ENCODE measurements at places on chromosomes 4 and X.

DNA sequence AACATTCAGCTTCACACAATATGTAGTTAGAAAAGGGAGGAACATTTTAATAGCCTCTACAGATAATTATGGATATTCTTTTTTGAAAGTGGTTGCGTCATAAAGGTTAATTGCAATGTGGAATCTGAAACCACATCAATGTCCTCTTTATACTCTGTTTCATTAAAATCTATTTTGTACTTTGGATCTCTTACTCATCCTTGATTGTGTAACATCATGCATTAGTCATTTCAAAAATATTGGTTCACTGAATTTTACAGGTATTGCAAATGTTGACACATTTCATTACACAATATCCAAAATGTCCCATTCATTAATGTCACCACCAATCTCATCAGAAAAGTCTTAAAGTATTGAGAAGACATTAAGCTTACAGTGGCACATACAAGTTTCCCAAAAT lies 62.7 kb upstream of the USP9X start:
- DNase-seq = no peak

- DNase-seq = no peak
Observed at GRCh38 chr4:60617731-60618130, 582.4 kb upstream of the ADGRL3 start.

GRCh38 chr4:113146876-113147358 lies 97.5 kb downstream of the ANK2 start:
- no peak for DNase-seq

DNA sequence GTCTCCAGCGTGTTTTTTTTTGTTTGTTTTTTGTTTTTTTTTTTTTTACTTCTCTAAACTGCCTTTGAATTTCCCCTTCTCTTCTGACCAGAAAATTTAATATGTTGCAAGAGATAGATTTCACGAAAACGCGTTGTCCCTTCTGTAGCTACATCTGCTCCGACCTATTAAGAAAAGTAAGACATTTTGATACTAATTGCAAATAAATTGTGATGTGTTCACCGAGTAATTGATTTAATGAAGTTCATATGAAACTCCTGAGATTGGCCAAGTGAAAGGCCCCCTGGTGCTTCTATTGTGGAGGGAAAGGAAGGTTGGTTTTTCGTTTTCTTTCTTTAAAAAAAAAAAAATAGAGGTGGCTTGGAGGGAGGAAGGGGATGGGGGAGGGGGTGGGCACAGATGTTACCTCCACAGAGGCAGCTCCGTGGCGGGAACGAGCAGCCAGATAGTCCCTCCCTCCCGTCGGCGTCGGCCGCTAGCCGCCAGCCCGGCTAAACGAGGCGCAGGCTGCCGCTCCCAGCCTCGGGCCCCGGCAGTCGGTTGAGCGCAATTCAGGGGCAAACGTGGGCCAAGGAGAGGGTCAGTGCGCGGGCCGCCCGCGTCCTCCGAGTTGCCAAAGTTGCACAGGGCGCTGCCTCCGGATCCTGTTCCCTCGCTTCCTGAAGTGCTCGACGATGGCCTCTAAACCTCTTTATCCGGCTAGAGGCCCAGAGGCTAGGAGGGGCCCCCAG lies 139.1 kb upstream of the ZIC3 start:
- peak; percentile 48 for DNase-seq

- no peak for DNase-seq
Observed at GRCh38 chr4:73245955-73246354, 12.6 kb downstream of the ANKRD17 start.

DNA sequence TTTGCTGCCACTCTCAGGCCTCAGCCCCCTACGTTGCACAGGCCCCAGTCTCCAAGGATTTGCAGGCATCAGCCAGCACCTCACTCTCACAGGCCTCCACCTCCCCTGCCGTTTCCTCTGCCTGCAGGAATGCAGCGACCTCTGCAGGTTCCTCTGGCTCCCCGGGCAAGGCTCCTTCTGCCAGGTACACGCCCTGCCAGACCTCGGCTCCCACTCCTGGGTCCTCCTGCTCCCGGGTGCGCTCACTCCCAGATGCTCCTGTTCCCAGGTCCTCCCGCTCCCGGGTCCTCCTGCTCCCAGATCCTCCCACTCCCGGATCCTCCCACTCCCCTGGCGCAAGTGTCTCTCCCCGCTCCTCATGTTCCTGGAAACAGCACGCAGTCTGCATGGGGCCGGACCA lies 144.4 kb upstream of the RADX start:
- peak; percentile 37 for DNase-seq

DNA sequence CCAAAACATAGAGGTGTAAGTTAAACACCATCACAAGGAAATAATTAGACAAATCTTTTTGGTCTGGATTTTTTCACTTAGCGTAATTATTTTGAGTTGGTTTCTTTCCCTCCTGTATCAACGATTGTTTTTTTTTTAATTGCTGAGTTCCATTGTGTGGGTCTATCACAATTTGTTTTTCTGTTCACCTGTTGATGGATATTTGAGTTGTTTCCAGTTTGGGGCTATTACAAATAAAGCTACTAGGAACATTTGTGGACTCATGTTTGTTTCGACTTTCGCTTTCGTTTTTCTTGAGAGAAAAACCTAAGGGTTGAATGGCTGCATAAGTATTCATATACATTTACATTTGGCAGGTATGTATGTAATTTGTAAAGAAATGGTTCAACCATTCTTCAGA lies 20.4 kb upstream of the FBXW7 start:
- DNase-seq = no peak

DNA sequence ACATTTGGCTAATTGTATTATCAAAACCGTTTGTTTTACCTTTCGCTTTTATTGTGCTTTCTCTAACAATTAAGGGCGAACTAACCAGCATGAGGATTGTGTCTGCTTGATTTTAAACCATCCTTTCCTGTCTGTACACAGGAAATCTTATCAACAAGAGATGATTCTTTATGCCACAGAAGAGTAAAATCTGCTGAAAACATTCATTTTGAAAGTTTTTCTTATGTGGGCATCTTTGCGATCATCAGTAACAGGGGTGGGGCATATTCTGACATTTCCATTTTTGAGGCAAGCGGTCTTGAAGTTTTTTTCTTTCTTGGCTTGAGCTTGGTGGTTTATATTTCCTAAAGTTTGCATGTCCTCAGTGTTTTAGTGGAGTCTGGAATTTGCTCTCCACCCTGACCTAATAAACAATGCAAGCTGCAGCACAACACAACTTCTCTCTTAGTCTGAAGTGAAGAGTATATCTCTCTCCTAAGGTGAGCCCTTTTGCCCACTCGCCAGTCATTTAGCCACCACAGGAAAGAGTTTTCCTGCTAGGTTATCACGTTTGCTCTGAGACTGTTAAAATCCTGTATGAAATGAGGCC lies 26.6 kb downstream of the NFKB1 start:
- no peak for DNase-seq

DNA sequence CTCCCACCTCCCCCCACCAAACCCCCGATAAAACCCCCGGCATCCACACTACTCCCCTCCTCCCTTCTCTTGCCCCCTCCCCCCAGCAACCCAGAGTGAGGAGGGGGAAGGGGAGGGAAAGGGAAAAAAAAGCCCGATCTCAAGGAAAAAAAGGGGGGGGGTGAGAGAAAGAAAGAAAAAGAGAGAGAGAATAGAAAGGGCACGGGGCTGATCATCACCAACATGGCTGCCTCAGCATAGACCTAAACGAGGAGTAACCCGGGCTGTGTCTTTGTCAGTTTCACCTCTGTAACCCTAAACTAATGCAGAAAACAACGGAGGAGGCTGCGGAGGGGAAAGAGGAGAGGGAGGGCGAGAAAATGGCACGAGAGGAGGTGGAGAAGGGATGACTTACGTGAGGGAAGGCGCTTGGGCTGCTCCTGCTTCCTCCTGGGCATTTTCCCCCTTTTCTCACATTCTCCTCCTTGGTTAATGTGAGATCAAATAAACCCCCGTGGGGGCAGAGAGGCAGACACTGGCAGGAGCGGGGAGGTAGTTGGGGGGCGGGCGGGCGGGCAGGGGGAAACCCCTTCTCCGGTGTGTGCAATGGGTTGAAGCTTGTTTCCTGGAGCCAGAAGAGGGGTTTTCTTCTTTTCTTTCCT lies 532 bp downstream of the ZNF827 start:
- DNase-seq = peak; percentile 47

DNA sequence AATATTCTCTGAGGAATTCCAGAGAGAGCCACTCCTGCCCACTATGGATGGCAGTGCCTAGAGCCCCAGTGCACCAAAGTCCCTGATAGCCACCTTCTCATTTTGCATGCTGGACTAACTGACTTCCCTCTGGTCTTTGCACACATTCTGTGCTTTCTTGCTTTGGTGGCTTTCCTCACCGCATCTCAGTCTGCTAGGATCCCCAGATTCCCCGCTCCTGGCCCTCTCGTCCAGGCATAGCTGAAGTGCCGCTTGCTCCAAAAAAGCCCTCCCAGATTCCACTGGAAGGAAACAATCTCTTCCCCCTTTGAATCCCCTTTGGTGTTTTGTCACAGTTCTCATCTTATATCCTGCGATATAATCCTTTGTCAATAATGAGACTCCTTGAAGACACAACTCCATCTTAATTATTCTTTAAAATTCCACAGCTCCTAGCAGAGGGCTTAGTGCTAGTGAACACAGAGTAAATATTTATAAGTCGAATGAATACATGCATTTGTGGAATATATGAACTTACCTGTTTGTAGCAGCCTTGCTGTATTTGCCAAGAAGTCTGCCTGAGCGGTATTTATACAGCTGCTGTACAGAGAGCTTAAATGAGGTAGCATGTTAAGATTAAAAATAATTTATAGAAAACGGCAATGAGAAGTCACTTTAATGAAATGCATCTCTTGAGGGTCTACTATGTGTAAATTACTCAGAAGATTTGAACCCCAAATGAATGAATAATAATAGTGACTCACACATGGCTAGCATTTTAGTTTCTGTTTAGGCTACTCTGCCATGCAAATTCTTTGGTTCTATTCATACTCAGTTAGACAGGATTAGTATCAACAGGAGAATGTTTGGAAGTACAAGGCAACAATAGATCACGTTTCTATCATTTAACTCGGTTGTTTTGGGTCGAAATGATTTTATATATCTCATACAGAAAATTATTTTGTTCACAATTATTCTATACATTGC lies 421.9 kb upstream of the TENM3 start:
- no peak for DNase-seq

DNA sequence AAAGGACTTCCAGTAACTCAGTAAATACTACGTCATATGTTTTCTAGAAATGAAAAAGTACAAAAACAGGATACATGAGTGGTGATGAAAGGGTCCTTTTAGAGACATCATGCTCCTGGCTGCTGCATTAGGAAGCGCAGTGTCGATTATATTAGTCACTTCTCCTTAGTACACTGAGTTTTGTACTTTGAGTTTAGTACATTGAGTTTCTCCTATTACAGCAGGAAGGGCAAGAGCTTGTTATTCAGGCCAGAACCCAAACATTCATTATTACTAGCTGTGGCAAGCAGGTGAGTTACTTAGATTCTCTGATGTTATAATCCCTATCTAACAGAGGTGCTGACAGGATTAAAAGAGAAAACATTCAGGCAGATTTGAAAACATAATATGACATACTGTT lies 21.3 kb downstream of the RPGR start:
- no peak for DNase-seq

DNA sequence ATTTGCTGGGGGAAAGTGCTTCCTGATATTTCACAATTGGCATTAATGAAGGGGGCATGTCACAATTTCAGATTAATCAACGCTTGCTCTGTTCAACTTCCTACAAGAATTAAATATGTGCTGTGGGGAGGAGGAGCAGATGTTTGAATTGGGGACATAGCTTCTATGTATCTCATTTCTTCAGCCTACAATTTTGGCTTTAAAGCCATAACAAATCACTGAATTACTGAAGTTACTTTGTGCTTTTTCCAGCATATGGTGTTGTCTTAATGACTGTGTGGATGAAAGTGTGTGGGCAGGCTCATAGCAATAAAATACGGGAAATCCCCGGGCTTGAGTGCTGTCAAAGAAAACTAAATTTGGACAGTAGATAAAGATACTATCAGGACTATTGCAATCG lies 813 bp downstream of the TLR7 start:
- DNase-seq = no peak

DNA sequence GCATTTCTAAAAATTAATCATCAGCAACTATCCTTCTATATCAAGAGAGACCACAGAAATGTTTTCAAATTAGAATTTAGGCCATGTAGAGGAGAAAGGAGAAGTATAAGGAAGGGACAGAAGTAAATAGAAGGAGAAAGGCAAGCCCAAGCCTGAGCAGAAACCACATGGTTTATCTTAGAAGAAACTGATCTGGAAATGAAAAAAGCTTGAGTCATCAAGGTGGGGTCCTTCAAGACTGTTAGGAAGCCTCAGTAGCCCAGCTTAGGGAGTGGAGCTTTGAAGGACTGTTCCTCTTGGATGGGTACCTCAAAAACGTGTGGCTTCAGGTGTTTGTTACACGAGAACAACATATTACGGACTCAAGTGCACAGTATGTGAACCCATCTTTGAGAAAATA lies 4.5 kb downstream of the BMX start:
- no peak for DNase-seq

DNA sequence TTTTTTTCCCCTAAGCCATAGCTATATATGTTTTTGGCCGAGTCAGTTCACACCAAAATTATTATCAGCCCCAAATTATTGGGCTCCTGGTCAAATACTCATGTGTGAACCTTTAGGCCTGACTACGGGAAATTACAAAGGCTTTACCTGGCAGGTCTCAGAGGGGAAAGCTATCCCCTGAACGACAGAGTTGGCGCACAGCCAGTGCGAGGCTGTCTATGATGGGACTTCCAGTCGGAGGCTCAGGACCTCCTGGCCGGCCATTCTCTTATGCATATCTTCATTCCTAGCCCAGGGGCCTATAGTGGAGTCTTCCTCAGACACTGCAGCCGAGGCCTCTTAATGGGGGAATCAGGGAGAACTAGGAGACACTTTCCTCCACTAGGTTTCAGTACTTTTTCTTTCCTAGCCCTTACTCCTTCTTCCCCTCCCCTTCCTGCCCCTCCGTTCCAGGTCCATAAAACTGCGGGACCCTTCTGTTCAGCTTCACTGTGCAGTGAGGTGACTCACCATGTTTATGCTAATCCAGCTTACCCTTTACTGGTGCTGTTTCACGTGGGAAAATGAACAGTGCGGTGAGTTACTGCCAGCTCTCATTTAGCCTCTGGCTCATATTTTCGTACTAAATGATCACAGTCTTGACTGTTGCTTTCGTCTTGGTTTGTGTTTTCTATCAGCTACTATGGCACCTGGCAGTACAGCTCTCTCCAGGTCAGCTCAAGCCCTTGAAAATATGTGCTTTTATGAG lies 533.9 kb downstream of the FSTL5 start:
- DNase-seq = no peak

- DNase-seq = no peak
Observed at GRCh38 chrX:153934148-153934761, 582 bp downstream of the NAA10 start.

- no peak for DNase-seq
Observed at GRCh38 chr4:170047771-170048354, 21.7 kb upstream of the MFAP3L start.

GRCh38 chr4:54213761-54214160 lies 15.3 kb upstream of the PDGFRA start:
- DNase-seq = no peak

GRCh38 chr4:89134775-89135319 lies 23.5 kb downstream of the TIGD2 start:
- no peak for DNase-seq

DNA sequence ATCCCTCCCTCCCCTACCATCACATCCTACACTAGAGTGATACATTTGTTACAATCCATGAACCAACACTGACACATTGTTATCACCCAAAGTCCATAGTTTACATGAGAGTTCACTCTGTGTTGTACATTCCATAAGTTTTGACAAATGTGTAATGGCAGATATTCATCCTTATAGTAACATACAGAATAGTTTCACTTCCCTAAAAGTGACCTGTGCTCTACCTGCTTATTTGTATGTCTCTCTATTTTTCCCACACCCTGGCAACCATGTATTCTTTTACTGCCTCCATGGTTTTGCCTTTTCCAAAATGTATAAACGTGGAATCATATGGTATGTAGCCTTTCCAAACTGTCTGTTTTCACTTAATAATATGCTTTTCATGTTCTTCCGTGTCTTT lies 42.2 kb upstream of the HPGD start:
- DNase-seq = no peak

All from ecto neural progenitor cell (in vitro differentiated cells).